ENCODE measurements at places on chromosomes 7 and 10. TPM values are rescaled to one million over a fixed set of nuclear protein-coding genes. Genes with fewer than 3 reads are reported as not detected.

The FFAR4 gene
- polyA plus RNA-seq = 0.22 TPM

The PNLIPRP2 gene
- polyA plus RNA-seq = not detected

The MMD2 gene
- not detected for polyA plus RNA-seq

The FIS1 gene
- 177 TPM for polyA plus RNA-seq

The TACR2 gene
- polyA plus RNA-seq = 0.85 TPM

The SPAM1 gene
- not detected for polyA plus RNA-seq

Data from adipose tissue (tissue), 3 donors.